Daoy (cell line): ENCODE measurements at places on chromosomes 1 and 21. TPM values are rescaled to one million over a fixed set of nuclear protein-coding genes. Genes with fewer than 3 reads are reported as not detected.

DNA sequence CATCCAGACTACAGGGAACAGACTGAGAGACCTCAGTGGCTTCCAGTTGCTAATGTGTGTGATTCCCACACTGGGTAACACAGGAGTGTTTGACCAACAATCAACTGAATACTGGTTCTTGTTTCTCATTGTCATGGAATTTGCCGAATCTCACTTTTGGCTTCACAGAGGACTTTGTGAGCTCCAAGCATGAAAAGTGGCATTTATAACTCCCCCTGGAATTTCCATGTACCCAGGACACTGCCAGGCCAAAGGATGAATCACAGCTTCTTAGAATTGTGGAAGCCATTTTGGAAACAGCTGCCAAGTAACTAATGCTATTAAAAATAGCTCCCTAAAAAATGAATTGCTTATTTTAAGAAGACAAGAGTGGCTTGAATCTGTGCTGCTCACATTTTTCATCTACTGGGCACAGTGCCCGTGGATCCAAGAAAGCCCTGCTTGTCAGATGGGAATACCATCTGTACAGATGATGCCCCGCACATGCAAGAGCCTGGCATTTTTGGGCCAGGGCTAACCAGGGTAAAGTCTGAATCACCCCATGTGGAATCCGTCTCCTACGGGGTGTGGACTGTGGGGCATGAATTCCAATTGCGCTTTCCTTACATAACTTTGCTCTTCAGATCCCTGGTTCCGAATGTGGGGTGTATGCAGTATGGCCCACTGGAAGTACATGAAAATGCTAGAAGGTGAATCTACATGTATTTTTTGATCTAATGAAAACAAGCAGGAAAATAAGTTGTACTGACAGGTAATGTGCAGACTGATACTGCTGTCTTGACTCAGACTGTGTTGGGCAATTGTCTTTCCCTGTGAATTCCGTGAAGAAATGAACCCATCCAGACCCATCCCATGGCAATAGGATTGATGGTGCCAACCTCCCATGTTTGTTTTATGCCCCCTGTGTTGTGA, 487.3 kb downstream of the SIPA1L2 start:
- peak; percentile 88 for DNase-seq

DNA sequence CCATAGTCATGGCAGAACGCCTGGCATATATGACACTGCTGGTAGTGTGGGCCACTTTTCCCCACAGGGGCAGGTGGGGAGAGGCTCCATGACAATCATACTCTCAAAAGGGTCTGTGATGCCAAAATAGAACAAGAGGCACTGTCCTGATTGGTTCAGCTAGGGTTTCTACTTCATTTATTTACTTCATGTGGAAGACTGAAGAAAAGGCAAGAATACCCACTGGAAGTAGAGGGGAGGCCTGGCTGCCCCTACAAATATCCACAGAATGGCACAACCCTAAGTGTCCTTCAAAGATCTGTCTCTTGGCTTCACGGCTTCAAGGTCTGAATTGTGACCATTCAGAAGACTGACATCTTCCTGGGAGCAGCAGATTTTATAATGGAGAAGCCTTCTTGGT, 4.5 kb upstream of the SFT2D2 start:
- no peak for DNase-seq

- no peak for DNase-seq
Measured at GRCh38 chr1:197781968-197782721, 6.9 kb upstream of the DENND1B start.

DNA sequence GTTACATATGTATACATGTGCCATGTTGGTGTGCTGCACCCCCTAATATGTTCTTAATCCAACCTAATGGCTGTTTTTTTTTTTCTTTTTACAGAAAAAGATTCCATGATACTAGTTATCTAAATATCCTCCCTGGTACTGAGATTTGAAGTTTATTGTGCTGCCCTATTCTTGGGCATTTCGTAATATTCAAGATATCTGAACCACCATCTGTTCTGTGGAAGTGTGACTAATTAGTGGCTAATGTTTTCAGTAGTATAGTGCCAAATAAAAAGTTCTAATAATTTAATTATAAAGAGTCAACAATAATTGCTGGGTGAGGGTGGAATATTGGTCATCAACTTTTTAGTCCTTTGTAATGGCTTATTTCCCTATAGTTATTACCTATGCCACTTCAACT, 217.5 kb downstream of the GABPA start:
- no peak for DNase-seq

DNA sequence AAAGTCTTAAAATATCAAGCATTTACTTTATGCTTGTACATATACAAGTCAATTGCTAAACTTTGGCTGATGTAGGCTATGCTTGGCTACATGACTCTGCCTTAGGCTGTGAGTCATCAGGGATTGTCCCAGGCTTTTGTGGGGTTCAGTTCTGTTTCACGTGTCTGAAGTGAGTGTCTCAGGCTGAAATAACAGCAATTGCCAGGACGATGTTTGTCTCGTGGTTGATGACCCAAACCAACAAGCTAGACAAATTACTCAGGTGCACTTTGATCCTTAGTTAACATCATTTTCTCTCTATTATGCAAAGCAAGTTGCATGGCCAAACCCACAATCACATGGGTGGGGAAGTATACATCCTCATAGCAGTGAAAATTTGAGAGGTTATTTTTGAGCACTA, 410.1 kb downstream of the BRINP3 start:
- DNase-seq, result peak; percentile 49

DNA sequence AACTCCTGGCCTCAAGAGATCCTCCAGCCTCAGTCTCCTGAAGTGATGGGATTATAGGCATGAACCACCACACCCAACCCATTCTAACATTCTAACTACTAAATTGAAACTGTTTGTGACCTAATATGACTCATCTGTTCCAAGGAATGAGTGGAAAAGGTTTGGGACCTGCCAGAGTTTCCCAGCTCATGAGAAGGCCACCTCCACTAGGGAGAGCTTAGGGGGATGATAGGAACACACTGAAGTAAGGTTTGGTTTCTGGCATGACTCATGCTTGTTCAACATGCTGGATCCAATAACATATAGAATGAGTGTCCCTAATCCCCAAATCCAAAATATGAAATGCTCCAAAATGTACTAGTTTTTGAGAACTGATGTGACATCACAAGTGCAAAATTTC, 18.9 kb upstream of the SCAF4 start:
- peak; percentile 61 for DNase-seq

DNA sequence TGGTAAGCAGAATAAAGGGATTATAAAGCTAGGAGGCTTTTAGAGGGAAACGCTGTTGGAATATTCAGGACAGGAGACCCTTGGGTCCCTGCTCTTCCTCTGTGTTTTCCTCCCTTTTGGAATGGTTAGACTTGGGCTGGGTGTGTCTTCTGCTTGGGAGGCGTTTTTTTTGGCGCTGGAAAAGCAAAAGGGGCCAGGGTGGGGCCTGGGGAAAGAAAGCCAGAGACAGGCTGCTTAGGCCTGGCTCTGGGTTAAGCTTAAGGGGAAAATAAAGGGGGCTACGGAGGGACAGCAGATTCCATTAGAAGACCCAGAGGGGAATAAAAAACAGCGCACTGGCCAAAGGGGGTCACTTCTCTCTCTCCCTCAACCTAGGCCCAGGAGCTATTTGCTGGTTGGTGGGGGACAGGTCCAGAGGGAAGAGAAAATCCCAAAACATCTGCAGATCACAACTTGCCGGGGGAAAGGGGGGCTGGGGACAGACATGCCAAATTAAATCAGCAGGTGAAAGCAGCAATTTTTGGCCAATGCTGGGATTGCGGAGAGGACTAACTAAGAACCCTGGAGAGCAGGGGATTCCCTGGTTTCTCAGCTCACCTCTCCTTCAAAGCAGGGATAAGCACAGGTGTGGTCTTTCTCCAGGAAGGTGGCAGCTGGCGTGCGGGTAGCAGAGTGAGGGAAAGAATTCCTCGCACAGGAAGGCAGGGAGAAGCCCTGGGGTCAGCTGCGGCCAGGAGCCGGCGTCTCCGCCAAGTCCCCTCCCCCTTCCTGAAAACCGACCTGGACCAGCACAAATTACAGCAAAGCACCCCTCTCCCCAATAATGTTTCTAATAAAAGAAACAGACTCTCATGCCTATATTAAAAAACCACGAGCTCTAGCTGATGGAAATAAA, 82.2 kb upstream of the AK4 start:
- DNase-seq, result peak; percentile 30

The PLPP3 gene
- 2.8 and 4.6 TPM in 2 replicates for total RNA-seq

The TMEM82 gene
- total RNA-seq, result not detected in 2 replicates

The S100A9 gene
- total RNA-seq, result not detected in 2 replicates

The KIAA1614 gene
- total RNA-seq, result 0.48 and 0.57 TPM in 2 replicates

The GPBP1L1 gene
- total RNA-seq, result 112 and 117 TPM in 2 replicates
